Kidney (tissue), 22 donors: ENCODE measurements at places on chromosomes 2 and 18.

DNA sequence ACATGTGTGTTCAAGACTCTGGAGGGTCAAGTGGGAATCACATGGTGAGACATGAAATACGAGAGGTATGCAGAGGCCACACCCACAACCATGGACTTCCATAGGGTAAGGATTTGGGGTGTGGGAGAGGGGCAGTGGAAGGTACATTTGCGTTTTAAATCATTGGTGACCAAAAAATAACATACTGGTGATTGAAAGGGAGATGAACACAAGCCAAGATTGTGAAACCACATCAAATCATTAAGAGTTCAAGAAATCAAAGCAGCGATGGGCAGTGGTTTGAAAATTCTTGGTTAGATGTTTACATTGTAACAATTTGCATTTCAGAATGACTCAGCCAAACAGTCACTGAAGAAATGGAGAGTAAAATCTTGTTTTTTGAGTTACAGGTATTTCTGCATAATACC lies 1.9 kb upstream of the CABYR start:
- no peaks in the 10 kb centered on the region for H3K4me1 ChIP-seq
- no peaks in the 10 kb centered on the region for H3K36me3 ChIP-seq
- H3K27ac ChIP-seq = no peak overlapping the region

DNA sequence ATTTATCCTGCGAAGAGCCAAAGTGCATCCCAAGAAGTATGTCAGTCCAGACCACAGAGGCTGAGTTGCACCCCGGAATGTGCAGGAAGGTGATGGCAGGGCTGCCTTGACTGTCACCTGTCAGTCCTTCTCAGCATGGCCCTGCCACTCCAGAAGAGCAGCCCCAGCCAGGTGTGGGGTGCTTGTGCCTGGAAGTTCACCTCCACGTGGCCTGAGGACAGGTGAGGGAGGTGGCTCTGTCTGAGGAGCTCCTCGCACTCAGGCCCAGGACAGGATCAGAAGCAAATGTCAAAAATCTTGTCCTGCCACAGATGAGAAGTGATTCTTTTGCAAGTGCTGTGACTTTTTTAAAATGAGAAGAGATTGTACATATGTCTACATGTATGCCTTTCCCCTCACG lies 31.4 kb upstream of the B3GNT7 start:
- no peak for DNase-seq
- H3K4me3 ChIP-seq = no peak overlapping the region

GRCh38 chr2:63791387-63791786 lies 50.3 kb upstream of the UGP2 start:
- no peaks in the 10 kb centered on the region for H3K4me1 ChIP-seq
- H3K36me3 ChIP-seq = no peaks in the 10 kb centered on the region
- no peaks in the 10 kb centered on the region for H3K27me3 ChIP-seq
- no peak overlapping the region for H3K4me3 ChIP-seq

GRCh38 chr2:197209742-197210408 lies 100.7 kb downstream of the ANKRD44 start:
- H3K27me3 ChIP-seq = no peaks in the 10 kb centered on the region
- DNase-seq = no peak
- H3K36me3 ChIP-seq = no peaks in the 10 kb centered on the region
- no peak overlapping the region for H3K27ac ChIP-seq

DNA sequence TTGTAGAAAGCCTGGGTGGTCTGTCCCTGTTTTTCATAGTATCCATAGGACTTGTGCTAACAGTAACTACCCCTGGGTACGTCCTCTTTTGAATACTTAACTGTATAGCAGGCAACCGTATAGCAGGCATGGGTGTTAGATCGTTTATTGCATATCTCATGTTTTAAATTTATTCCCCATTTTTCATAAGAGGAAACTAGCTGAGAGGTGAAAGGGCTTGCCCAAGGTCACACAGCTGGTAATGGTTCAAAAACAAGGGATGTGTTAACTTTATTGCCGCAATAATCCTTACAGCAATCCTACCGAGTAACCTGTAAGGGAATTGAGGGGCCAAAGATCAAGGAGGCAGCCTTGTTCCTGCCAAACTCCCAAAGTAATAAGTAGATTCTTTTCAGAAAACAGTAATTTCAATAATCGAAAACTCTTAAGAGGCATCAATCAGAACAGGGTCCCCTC lies 990 bp upstream of the MGAT4A start:
- H3K4me1 ChIP-seq = no peaks in the 10 kb centered on the region
- H3K27ac ChIP-seq = peak overlapping the region; percentile 62
- peak overlapping the region; percentile 74 for H3K4me3 ChIP-seq
- H3K27me3 ChIP-seq = no peaks in the 10 kb centered on the region
- no peak for DNase-seq
- no peaks in the 10 kb centered on the region for H3K36me3 ChIP-seq
